ENCODE measurements at places on chromosomes 7 and 10.
A peak's percentile ranks its signal among the peaks of the same experiment; 100 is the strongest.

DNA sequence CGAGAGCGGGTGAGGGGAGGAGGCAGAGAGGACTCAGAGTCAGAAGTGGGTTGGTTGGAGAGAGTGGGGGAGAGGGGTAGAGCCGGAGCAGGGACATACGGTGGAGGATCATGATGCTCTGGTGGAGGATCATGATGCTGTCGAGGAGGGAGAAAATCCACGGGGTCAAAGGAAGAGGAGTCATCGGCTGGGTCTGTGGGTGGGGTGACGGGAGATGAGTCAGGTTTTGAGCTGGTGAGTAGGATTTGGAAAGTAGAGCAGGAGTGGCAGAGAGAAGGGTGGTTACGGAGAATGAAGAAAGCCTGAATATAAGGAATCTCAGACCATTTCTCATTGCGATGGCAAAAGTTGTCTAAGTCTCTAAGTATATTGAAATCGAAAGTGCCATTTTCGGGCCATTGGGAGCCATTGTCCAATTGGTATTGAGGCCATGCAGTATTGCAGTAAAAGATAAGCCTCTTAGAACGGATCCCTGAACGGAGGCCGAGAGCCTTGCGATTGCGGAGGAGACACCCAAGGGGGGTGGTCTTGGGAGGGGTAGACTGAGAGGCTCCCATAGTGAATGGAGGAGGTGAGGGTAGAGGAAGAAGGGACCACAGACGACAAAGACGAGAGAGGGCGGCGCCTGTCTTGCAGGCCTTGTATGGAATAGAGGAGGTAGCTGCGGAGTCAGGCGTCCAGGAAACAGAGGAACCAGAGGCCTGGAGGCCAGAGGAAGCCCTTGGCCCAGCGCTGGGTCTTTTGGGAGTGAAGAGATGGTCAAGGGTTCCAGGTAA, 23.8 kb downstream of the SCIN start:
- no peak for DNase-seq

DNA sequence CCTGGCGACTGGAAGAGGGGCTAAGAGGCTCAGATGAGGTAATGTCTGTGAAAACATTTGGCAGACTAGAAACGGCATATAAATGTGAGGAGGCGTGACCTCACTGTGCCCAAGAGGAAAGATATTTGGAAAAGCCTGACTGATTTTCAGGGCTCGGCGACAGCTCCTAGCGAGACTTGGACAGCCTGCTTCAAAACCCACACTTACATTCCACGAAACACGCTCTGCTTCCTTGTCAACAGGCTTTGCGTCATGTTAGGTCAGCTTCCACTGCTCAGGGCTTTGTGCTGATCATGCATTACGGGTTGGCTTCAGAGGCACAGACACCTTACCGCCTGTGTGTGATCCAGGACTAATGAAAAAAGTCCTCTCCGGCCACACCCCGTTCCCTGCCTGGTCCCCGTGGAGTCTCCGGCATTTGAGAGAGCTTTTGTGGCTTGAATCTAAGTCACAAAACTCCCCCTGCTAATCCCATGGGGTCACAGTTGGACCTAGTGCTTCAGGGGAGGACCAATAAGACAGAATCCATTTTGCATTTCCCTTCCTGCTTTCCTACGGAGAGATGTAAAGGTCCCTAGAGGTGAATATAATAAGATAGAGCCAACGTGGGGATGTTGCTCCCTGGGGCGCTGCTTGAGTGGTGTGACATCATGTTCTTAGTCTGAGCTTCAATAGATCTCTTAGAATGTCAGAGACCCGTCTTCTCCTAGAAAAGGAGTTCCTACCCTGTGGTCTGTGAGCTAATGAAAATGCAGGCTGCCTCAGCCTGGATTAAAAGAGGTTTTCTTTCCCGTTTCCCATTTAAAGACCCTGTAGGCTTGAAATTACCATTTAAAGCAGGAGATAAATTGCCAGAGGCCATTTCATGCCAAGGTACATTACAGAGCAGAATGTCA, 25.5 kb downstream of the FGFBP3 start:
- DNase-seq = no peak

GRCh38 chr7:22628112-22628511, 98.9 kb upstream of the IL6 start:
- DNase-seq = no peak

- DNase-seq = no peak
Observed at GRCh38 chr10:28559618-28560017, 26.7 kb downstream of the WAC start.

GRCh38 chr10:86540016-86540415, 18.4 kb upstream of the WAPL start:
- DNase-seq = no peak

DNA sequence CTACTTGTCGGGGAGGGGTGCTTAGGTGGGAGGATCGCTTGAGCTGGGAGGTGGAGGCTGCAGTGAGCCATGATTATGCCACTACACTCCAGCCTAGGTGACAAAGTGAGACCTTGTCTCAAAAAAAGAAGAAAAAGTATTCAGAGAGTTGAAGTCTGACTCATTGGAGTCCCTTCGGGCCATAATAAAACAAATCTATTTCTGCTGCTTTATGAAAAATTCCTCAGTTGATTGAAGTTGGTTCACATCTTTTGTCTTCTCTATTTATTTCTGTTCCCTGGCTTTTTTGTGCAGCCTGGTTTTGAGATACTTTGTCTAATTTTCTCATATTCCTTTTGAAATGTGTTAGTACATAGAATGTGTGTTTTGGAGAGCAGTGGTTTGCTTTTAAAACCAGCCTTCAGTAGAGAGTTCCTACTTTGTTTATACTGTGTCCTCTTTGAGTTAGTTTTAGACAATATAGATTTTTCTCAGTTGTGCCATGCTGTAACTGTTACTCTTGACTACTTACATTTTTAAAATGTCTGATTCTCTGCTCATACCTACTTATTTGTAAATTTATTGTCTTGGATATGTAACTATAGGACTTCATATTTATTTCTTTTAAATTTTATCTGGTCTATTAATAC, 36.7 kb downstream of the LUC7L2 start:
- DNase-seq = no peak

GRCh38 chr10:62813981-62814380, 2.2 kb downstream of the EGR2 start:
- no peak for DNase-seq

DNA sequence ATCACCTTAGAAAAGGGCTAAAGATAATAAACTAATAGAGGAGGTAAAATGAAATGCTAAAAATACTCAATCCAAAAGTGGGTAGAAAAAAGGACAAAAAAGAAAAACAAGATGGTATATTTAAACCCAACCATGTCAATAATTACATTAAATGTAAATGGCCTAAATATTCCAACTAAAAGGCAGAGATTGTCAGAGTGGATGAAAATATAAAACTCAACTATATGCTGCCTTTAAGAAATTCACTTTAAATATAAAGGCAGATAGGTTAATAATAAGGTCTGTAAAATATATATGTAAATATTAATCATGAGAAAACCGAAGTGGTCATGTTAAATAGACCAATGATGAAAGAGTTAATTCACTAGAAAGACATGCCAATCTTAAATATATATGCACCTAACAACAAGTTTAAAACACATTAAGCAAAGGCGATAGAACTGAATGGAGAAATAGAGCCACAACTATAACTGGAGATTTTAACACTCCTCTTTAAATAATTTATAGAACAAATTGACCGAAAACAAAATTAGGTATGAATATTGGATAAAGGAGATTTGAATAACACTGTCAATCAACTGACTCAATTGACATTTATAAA, 159.4 kb downstream of the PLPP4 start:
- no peak for DNase-seq

DNA sequence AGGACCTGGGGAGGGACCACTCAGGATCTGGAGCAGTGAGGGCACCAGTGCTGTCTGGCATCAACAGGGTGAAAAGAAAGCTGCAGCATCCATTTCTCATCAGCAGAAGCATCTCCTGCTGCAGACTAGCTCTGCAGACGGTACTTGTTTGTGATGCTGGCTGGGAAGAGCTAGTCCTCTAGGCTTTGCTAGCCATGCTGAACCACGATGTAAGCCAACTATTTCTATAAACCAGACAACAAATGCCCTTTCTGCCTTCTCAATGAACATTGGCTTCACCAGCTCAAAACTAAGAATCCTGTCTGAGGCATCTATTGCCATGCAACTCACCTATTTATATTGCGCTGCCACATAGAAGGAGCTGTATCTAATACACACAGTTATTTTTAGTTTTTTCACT, 65.6 kb downstream of the CTTNBP2 start:
- no peak for DNase-seq

- DNase-seq = no peak
Observed at GRCh38 chr10:112689327-112690072, 242.5 kb downstream of the VTI1A start.

- no peak for DNase-seq
Observed at GRCh38 chr10:35684586-35684985, 42.5 kb upstream of the FZD8 start.

- DNase-seq = no peak
Observed at GRCh38 chr7:72441791-72442190, 29.7 kb upstream of the CALN1 start.

GRCh38 chr10:32692174-32692573, 246.2 kb downstream of the CCDC7 start:
- DNase-seq = no peak

GRCh38 chr7:17131060-17131345, 167.4 kb upstream of the AHR start:
- DNase-seq = no peak

DNA sequence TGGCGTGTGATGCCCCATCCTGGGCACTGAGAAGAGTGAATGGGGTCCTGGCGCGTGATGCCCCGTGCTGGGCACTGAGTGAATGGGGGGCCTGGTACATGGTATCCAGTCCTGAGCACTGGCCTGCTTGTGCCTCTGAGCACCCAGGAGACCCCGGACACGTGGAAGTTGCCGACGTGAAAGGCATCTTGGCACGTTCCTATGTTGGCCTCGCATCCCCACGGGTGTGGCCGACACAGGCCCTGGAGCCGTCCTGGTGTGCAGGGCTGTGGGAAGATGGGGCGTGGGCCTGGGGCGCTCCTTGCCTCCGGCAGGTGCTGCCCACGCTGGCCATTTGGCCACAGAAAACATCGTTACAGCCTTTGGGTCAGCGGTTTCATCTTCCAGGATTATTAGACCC, 35.5 kb downstream of the CFAP46 start:
- no peak for DNase-seq

- no peak for DNase-seq
Observed at GRCh38 chr7:42699380-42700178, 212.3 kb downstream of the C7orf25 start.

GRCh38 chr10:120480065-120480600, 23.1 kb downstream of the PLPP4 start:
- DNase-seq = no peak

GRCh38 chr7:133815611-133816210, 311.4 kb upstream of the LRGUK start:
- DNase-seq = no peak

- peak; percentile 38 for DNase-seq
Observed at GRCh38 chr7:150879345-150879744, 27.0 kb downstream of the AOC1 start.

- no peak for DNase-seq
Observed at GRCh38 chr10:8453587-8453986, 399.1 kb downstream of the GATA3 start.

DNA sequence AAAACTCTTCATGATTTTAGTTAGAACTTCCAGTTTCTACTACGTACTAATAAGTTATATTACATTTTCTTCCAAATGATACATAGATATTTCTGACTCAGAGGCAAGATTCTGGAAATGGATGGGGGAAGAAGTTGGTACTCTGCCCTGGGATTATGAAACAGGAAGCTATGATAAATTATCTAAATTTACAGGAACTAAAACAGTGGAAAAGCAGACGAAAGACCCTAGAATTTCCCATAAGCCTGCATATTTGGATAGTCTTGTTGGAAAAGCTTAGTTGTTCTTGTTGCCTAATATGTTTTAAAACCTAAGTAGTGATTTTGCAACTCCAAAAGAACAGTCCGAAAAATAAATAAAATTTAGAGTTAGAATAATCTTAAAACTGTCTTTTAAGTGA, 21.8 kb downstream of the CFAP69 start:
- DNase-seq = no peak

- DNase-seq = peak; percentile 78
Observed at GRCh38 chr10:91758303-91759146, 39.7 kb upstream of the TNKS2 start.

GRCh38 chr10:71694567-71694968, 25.0 kb downstream of the C10orf105 start:
- DNase-seq = peak; percentile 97

DNA sequence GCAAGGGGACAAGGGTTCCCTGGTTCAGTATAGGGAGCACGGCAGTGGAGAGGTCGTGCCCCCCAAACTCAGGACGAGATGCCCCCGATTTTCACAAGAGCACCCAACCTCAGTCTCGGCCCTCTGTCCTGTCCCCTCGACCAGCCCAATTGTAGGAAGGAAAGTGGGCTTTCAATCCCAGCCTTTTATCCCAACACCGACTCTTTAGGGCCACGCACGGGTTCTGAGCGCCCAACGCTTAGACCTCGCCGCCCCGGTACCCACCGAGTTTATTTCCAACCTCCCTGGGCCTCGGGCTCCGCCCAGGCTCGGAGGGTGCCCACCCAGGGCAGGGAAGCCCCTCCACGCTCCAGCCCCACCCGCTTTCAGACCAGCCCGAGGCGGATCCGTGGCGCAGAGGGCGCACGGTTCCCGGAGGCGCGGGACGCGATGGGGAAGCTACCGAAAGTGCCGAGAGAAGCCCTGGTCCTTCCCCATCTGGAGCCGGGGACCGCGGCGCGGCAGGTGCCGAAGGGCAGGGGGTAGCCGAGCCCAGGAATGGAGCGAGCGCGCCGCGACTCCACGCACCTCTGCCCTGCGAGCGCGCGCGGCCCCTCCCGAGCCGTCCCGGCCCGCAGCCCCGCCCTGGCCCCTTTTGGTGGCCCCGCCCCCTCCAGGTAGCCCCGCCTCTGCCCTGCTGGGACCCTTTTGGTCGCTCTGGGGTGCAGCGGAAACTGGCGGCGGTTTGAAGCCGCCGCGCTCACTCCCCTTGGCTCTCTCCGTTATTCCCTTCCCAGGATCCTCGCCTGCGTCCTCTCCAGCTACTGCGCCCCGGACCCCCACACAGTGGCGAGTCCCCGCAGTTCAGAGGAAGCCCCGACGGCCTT, 20.4 kb downstream of the GRID2IP start:
- DNase-seq = no peak

GRCh38 chr10:31952066-31952465, 23.4 kb upstream of the ARHGAP12 start:
- peak; percentile 65 for DNase-seq

DNA sequence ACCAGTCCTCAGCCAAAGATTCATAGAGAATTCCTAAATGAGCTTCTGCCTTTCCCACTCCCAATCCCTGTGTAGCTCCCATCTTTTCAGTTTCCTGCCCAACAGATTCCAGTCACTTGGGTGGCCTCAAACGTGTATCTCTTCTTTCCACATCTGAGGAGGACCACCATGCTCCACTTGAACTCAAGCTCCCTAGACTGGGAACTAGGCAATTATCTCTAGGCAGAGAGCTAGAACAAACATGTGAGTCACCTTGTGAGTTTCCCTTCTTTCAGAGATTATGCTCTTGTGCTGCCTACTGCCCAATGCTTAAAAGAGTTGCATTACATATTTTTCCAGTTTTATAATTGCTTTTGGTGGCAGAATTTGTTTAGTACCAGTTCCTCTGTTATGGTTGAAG, 178.0 kb downstream of the MDFIC start:
- DNase-seq = no peak
